ENCODE measurements at places on chromosomes 1 and 21. TPM values are rescaled to one million over a fixed set of nuclear protein-coding genes. Genes with fewer than 3 reads are reported as not detected.

GRCh38 chr1:161388639-161389038 lies 21.0 kb upstream of the CFAP126 start:
- no peaks in the 10 kb centered on the region for H3K36me3 ChIP-seq
- peak overlapping the region; percentile 86 for H3K27ac ChIP-seq
- no peaks in the 10 kb centered on the region for H3K27me3 ChIP-seq
- H3K4me3 ChIP-seq = no peak overlapping the region
- no peak for DNase-seq

The EXTL1 gene
- total RNA-seq = 0.74 TPM

- H3K27me3 ChIP-seq = no peaks in the 10 kb centered on the region
- peaks cover 35% of the 10 kb centered on the region for H3K36me3 ChIP-seq
- H3K4me1 ChIP-seq = peaks cover 69% of the 10 kb centered on the region
- H3K27ac ChIP-seq = peak overlapping the region; percentile 66
These were observed 2.4 kb downstream of the SSBP3 start for GRCh38 chr1:54403808-54404261.

The PEX10 gene
- total RNA-seq = 15.2 TPM

GRCh38 chr1:7942214-7942921 lies 1.7 kb upstream of the TNFRSF9 start:
- no peaks in the 10 kb centered on the region for H3K4me1 ChIP-seq
- DNase-seq = no peak
- no peaks in the 10 kb centered on the region for H3K36me3 ChIP-seq
- H3K4me3 ChIP-seq = peak overlapping the region; percentile 42

DNA sequence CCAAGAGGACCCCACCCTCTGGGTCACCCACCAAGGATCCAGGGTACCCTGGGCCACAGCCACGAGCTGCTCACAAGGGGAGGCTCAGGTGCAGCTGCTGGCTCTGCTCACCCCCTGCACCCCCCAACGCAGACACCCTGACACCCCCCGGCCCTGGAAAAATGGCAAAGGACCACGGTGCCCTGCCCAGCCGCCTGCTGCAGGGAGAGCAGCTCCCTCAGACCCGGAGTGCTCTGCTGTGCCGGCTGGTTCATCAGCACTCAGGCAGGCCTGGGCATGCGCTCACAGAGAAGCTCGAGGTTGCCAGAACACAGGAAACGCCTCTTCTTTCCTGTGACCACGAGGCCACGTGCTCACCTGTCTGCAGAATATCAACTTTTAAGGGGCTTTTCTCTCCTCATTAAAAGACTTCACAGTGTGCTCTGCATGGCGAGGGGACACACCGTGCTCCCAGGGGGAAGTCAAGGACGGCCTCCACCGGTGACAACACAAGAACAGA lies 4.3 kb upstream of the C1QTNF12 start:
- peaks cover 10% of the 10 kb centered on the region for H3K4me1 ChIP-seq
- DNase-seq = no peak
- H3K27me3 ChIP-seq = no peaks in the 10 kb centered on the region
- peaks cover 27% of the 10 kb centered on the region for H3K36me3 ChIP-seq
- no peak overlapping the region for H3K27ac ChIP-seq

The ADAMTS4 gene
- total RNA-seq = 78.3 TPM

DNA sequence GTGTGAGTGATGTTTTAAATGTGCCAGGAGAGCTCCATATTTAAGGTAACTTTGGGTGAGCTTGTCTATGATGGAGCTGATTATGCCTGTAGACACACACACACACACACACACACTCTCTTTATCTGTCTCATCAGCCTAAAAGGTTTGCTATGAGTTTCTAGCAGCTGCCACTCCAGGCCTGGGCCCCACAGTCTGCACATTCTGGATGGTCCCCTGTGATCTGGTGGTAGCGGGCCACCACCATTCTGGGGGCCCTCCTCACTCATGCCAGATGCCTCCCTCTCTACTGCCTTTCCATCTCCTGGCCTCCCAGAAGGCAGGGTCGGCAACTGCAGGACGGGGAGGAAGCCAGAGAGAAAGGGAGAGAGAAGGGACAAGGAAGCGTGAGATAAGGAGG lies 129.2 kb upstream of the TNR start:
- H3K36me3 ChIP-seq = no peaks in the 10 kb centered on the region
- DNase-seq = no peak
- no peak overlapping the region for H3K27ac ChIP-seq

The TSPAN2 gene
- total RNA-seq = 10.6 TPM

- no peak overlapping the region for H3K27ac ChIP-seq
- H3K4me3 ChIP-seq = no peak overlapping the region
- no peak for DNase-seq
- no peaks in the 10 kb centered on the region for H3K27me3 ChIP-seq
- H3K4me1 ChIP-seq = no peaks in the 10 kb centered on the region
These were observed 292.1 kb upstream of the SNX7 start for GRCh38 chr1:98369463-98369862.

DNA sequence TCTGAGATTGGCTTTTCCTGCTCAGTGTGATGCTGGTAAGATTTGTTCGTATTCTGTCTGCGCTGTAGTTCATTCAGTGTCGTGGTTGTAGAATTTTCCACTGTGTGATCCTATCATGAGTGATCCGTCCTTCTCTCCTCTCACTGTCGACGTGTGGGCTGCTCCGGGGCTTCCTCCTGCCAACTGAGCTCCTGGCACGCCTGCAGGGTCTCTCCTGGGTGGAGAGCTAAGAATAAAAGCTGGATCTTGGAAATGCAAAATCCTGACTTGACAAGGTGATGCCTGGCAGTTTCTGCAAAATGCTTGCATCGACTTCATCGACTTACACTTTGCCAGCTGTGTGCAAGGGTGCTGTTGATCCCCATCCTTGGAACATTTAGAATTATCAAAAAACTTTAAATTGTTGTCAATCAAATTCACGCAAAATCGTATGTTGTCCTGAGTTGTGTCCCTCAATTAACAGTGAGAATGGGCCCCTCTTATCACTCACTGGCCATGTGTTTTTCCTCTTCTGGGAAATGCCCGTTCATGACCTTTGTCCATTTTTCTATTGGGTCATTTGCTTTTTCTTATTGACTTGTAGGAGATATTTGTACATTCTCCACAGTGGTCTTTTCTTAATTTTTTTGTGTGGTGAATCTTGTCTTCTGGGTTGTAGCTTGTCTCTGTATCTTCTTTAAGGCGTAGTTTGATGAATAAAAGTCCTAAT lies 125.5 kb downstream of the CRYAA start:
- no peak overlapping the region for H3K27ac ChIP-seq
- H3K4me3 ChIP-seq = no peak overlapping the region
- no peaks in the 10 kb centered on the region for H3K4me1 ChIP-seq
- DNase-seq = no peak
- no peaks in the 10 kb centered on the region for H3K36me3 ChIP-seq

GRCh38 chr1:244089561-244089960 lies 38.5 kb downstream of the ZBTB18 start:
- no peaks in the 10 kb centered on the region for H3K27me3 ChIP-seq
- H3K36me3 ChIP-seq = no peaks in the 10 kb centered on the region
- H3K27ac ChIP-seq = no peak overlapping the region
- H3K4me1 ChIP-seq = no peaks in the 10 kb centered on the region

The TTC22 gene
- 43.5 TPM for total RNA-seq

GRCh38 chr1:60911966-60912697 lies 170.2 kb upstream of the NFIA start:
- no peaks in the 10 kb centered on the region for H3K36me3 ChIP-seq
- no peak overlapping the region for H3K27ac ChIP-seq
- H3K4me1 ChIP-seq = no peaks in the 10 kb centered on the region
- no peaks in the 10 kb centered on the region for H3K27me3 ChIP-seq
- H3K4me3 ChIP-seq = no peak overlapping the region

DNA sequence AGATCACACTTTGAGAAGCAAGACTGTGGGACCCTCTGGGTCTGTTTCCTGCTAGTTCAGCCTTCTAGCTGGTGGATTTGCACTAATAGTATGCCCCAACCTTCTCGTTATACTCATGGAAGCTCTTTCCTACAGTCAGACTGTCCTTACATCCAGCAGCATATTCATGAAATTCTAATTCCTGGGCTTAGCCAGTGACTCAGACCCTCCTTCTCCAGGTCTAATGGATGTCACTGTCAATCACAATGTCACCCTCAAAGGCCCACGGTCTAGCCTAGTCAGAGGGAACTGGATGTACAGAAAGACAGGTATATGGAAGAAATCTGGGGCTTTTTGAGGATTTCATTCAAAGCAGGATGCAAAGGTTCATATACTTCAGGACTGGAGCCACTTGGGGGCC lies 72.4 kb downstream of the KCNJ15 start:
- H3K4me3 ChIP-seq = no peak overlapping the region
- H3K27ac ChIP-seq = no peak overlapping the region
- no peak for DNase-seq
- no peaks in the 10 kb centered on the region for H3K27me3 ChIP-seq
- no peaks in the 10 kb centered on the region for H3K36me3 ChIP-seq

GRCh38 chr1:159206110-159206509 lies 1.4 kb downstream of the ACKR1 start:
- no peaks in the 10 kb centered on the region for H3K27me3 ChIP-seq
- no peak for DNase-seq
- H3K4me1 ChIP-seq = no peaks in the 10 kb centered on the region
- H3K27ac ChIP-seq = no peak overlapping the region

GRCh38 chr1:223772771-223773160 lies 60.4 kb downstream of the CAPN2 start:
- peaks cover 29% of the 10 kb centered on the region for H3K4me1 ChIP-seq
- peak overlapping the region; percentile 84 for H3K27ac ChIP-seq
- peaks cover 3% of the 10 kb centered on the region for H3K36me3 ChIP-seq
- H3K4me3 ChIP-seq = no peak overlapping the region

GRCh38 chr1:20227704-20228103 lies 41.4 kb upstream of the PLA2G2C start:
- H3K27ac ChIP-seq = no peak overlapping the region
- DNase-seq = no peak
- no peaks in the 10 kb centered on the region for H3K27me3 ChIP-seq
- H3K4me3 ChIP-seq = no peak overlapping the region
- H3K36me3 ChIP-seq = no peaks in the 10 kb centered on the region

DNA sequence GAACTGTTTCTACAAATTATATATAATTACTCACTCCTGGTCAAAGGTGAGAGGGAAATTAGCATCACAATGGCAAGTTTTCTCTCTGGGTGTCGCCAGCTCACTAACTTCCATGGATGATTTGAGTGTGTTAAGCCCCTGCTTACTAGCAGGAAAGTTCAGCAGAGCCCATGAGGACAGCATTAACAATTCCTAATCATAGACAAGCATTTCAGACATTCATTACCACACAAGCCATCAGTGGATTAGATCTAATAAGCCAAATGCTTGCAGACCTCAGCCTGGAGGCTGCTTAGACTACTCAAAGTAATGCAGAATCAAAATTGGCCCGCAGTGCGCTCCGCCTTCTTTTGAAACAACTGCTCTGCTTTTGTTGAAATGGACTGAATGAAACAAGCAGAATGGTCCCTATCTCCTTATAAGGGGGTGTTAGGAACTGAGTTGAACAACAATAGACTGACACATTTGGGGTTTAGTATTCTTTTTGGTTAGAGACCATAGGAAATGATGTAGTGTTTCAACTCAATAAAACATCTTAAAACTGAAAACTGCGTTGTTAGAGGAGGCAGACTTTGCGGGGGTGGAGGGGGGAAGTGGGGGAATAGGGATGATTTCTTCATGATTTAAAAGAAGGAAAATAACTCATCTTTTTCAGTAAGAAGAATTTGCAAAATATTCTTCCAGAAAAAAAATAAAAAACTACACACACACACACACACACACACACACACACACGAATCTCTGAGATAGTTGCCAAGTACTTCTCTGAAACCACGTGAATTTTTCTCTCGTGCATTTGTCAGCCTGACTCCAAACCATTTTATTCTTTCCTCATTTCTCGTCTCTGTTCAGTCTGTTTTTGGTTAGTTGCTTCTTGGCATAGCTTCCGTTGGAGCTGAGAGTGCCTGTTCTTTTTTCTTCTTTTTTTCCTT lies 54.6 kb downstream of the GORAB start:
- peaks cover 33% of the 10 kb centered on the region for H3K4me1 ChIP-seq
- no peaks in the 10 kb centered on the region for H3K36me3 ChIP-seq
- no peaks in the 10 kb centered on the region for H3K27me3 ChIP-seq
- DNase-seq = no peak

DNA sequence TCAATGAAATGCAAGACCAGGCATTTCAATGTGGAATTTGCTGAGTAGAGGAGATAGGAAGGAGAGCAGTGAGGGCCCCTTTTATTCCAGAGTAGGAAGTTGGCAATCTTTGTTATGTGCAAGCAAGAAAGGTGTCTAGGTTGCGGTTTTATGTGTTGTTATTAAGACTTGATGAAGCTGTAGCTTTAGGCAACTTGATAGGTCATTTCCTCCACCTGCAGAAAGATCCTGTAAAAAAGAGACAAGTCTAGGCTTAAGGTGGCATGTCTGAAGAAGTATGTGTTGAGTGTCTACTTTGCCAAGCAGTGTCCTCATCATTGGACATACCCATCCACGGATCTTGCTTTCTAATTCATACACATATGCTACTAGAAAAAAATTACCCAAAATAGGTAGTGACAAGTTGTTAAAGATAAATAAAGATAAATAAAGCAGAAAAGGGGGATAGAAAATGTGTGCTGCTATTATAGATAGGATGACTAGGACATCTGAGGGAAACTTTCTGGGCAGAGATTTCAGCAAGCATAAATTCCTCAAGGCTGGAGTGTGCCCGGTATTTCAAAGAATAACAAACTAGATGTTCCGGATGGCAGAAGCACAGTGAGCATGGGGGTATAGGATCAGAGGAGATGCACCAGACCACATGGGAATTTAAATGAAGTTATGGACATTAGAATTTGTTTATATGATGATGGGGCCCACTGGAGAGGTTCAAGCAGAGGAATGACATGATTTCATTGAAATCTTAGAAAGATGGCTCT lies 335.0 kb downstream of the TGFB2 start:
- H3K4me1 ChIP-seq = peaks cover 3% of the 10 kb centered on the region
- H3K27ac ChIP-seq = no peak overlapping the region
- H3K36me3 ChIP-seq = no peaks in the 10 kb centered on the region

DNA sequence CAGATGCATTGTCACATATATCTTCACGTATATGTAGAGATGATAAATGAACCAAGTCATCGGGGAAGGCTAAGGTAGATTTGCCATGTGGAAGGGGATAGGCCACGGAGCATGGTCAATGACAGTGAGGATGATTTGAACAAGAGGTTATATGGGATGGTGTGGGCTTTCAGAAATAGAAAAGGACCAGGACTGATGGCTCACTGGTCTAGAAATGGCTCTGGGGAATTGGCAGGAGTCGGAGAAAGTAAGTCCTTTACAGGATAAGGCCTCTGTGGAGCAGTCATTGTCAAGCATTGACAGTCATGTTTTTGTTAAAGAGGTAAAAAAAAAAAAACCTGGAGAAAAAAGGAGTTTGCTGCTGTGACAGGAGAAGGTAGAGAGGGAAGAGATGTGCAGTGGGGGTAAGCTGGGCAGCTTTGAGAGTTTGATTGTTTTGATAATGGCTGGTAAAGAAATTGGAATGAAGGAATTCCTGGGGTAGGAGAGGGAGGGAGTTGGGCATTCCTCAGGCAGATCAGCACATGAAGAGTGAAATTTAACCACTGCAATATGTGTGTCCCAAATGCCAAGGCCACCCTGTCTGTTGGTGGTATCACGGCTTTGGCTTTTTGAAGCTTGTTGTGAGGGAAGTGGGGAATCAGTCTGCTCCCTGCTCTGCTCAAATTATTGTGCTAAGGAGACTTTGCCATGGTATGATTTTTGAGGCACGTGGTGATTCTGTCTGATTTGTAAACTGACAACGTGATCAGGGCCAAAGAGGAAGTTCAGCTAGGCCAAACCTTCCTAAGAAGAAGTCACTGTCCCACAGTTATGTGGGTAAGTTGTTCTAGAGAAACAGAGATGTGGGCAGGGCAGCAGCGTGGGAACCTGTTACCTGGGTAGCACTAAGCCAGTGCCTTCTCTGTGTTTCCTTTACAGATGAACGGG lies 26.0 kb downstream of the MACF1 start:
- no peak for DNase-seq
- peaks cover 21% of the 10 kb centered on the region for H3K4me1 ChIP-seq
- no peak overlapping the region for H3K4me3 ChIP-seq
- H3K27me3 ChIP-seq = no peaks in the 10 kb centered on the region
